ENCODE measurements at places on chromosomes 6 and 20. TPM values are rescaled to one million over a fixed set of nuclear protein-coding genes. Genes with fewer than 3 reads are reported as not detected.

CNBD2 gene
- total RNA-seq, result 3.4 TPM

COL9A3 gene
- not detected for total RNA-seq

CDSN gene
- not detected for total RNA-seq

JPH2 gene
- not detected for total RNA-seq

KHDC1 gene
- total RNA-seq, result 5.9 TPM
